ENCODE measurements at places on chromosomes 2 and 18. TPM values are rescaled to one million over a fixed set of nuclear protein-coding genes. Genes with fewer than 3 reads are reported as not detected.
A peak's percentile ranks its signal among the peaks of the same experiment; 100 is the strongest.

GRCh38 chr2:171154348-171154747 is 6.3 kb downstream of the TLK1 start:
- no peak for DNase-seq

- no peak for DNase-seq
Measured at GRCh38 chr2:23375448-23375847, 9.5 kb upstream of the KLHL29 start.

DNA sequence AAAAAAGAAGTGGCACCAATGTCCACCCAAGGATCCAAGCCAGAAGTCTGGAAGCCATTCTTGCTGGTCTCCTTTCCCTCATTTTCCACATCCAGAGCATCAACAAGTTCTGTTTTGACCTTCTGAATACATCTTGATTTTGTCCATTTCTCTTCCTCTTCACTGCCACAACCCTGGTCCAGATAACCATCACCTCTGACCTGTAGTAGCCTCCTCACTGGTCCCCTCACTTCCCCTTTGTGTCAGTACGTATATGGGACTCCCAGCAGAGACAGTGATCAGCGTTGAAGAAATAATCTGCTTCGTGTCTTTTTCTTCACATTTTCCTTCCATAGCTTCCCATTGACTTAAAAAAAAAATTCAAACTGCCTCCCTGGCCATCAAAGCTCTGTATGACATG is 109.3 kb upstream of the SP5 start:
- no peak for DNase-seq

- DNase-seq, result no peak
Measured at GRCh38 chr2:71207601-71208000, 19.3 kb downstream of the PAIP2B start.

DNA sequence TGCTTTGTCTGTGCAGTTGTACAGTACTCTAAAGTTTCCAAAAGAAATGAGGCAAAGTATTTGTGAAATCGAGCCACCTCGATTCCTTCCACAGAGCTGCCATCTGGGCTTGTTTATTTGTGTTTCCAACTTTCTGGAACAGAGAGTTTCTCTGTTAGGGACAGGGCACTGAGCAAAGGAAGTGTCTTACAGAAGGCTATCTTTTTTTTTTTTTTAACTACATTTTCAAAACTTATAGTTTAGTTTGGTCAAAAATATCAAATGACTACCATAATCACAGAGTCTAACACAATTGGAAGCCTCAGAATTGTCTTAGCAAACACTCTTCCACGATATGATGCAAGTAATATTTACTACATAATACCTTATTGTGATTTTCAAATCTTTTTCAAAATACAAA is 796 bp downstream of the RFTN2 start:
- no peak for DNase-seq

DNA sequence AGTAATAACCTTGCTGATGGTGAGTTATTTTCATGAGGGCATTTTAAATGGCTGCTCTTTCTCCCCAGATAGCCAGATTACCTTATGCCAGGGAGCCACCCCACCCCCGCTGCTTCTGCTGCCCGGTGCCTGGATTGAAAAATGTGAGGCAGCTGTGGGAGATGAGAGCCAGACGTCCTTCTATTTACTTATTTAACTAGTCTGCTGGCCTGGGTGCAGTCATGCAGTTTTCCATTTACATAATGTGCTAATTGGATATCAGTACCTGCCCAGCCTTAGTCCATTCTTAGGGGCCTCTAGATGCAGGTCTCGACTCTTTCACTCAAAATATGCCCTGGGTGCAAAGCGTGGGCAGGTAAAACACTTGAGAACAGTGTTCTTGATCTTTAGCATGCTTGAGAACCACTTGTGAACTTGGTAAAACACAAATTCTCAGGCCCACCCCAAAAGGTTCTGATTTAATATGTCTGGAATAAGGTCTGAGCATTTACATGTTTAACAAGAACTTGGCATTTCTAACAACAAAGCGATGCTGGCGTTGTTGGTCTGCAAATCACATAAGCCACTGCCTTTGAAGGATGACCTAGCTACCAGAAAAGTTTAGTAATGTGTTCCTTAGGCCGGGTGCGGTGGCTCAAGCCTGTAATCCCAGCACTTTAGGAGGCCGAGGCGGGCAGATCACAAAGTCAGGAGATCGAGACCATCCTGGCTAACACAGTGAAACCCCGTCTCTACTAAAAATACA is 154.3 kb downstream of the NRP2 start:
- DNase-seq, result no peak

DNA sequence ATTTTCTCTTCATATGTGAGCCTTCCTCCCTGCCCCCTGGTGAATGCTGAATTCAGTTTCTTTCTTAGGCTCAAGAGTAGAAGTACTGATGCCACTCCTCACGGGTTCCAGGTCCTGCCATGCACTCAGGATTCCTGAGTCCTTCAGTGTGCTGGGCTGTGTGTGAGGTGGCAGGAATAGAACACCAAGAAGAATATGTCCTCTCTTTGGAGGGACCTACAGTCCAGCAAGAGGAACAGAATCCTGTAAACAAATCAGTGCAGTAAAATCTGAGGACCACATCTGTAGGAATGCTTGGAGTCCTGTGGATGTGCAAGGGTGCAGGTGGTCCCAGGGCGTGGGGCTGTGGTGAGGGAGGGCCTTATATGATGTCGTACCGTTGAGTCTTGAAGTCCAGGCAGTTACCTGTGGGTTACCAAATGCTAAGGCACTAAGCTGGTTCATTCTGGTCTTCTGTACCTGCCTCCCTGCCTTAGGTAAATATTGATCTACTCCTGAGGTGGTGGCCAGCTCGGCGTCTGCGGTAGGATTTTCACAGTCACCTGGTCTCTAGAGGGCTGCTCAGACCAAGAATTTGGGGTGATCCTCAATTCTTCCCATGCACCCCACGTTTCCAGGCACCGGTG is 5.5 kb downstream of the ASAP2 start:
- peak; percentile 42 for DNase-seq

- DNase-seq, result no peak
Measured at GRCh38 chr18:72336786-72337185, 207.4 kb downstream of the CBLN2 start.

GRCh38 chr2:213157242-213157641 is 5.8 kb upstream of the IKZF2 start:
- no peak for DNase-seq

GRCh38 chr2:44277541-44277940 is 2.3 kb downstream of the SLC3A1 start:
- DNase-seq, result no peak

DNA sequence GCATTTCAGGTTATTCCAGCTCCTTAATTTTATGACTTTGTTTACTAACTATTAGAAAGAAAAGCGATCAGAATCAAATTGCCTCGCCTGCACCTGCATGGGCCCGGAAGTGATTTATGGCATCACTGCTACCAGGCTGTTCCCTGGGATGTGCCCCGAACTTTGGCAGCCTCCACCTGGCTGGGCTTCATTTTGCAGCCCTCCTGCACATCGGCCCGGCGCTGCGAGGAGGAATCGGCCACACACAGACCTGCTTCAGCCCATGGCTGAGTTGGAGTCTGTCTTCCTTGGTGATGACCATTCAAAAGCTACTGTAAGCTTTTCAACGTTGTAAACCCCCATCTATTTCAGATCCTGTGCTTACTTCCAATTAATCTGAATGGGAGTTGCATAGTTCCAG is 638.0 kb downstream of the RNF144A start:
- no peak for DNase-seq

DNA sequence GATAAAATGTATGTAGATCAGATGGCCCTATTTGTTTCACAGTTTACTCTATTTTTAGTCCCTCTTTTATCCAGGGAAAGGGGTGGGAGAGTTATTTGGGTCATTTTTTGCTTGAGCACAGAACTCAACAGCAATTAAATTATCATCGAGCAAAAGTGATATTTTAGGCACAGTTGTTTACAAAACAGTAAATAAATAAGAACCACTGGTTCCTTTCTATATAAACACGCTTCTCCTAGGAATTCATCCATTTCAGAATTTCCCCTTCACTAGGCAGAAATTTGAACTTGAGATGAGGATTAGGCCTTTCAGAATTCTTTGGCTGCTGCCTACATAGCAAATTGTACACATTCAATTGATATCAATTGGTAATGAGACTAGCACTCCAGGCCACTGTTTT is 812.4 kb downstream of the CNTNAP5 start:
- DNase-seq, result no peak

DNA sequence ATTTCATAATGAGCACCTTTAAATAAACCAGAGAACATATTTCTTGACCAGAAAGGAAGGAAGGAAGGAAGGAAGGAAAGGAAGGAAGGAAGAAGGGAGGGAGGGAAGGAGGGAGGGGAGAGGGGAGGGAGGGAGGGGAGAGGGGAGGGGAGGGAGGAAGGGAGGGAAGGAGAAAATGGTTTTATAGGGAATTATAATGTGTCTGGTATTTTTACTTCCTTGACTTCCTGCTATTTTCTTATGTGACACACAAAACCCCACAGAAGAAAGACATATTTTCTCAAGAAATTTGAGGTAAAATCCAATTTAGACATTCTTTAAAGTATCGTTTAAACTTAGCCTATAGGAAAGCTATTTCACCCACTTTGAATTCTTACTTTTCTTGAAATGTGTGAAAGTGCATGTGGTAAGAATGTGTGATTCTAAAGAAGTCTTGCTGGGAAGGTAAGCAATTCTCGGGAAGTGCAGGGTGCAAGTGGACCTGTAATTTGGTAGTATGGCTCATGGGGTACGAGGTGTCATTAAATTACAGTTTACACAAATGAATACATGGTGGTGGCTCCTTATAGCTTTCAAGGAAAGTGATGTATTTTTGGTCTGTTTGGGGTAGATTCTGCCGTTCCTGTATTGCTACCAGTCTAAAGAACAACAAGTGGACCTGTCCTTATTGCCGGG is 18.0 kb downstream of the RNF125 start:
- DNase-seq, result no peak

GRCh38 chr2:124920448-124920847 is 895.4 kb downstream of the CNTNAP5 start:
- no peak for DNase-seq

DNA sequence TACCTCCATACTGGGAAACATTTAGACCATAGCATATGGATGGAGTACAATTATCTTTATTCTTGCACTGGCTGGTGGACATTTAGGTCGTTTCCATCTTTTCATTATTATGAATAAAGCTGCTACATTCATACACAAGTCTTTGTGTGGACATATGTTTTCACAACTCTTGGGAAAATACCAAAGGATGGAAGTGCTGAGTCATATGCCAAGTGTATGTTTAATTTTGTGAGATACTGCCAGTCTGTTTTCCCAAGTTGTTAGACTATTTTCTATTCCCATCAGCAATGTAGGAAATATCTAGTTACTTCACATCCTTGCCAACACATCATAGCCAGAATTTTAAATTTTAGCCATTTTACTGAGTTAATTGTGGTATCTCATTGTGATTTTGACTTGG is 91.5 kb downstream of the GALNT13 start:
- DNase-seq, result no peak

DNA sequence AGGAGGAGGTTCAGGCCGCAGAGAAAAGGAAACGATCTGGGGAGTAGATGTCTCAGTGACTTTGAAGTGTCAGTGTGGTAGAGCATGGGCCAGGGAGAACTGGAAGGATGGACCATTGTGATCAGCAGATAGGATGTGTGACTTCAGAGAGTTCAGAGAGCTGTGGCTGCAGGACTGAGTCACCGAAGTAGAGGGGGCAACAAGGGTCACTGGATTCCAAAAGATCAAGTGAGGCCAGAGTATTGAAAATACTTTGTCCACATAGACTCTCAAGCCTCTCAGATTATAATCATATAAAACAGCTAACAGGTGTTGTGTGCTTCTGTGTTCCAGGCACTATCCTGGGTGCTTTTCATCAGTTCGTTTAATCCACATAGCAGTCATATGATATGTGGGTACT is 99.4 kb downstream of the CRIM1 start:
- DNase-seq, result no peak

DNA sequence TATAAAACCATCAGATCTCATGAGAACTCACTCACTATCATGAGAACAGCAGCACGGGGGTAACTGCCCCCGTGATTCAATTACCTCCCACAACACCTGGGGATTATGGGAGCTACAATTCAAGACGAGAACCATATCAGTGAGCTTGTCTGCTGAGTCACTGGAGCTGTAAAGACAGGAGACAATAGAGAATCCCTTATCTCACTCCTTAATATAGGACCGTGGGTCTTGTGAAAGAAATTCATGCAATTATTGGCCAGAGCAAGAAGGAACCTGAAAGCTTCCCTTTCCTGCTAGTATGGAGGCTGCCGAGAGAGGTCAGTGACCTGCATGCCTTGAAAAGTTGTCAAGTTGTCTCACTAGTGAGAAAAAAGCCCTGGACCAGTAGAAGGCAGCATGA is 9.5 kb upstream of the TNFAIP6 start:
- no peak for DNase-seq

DNA sequence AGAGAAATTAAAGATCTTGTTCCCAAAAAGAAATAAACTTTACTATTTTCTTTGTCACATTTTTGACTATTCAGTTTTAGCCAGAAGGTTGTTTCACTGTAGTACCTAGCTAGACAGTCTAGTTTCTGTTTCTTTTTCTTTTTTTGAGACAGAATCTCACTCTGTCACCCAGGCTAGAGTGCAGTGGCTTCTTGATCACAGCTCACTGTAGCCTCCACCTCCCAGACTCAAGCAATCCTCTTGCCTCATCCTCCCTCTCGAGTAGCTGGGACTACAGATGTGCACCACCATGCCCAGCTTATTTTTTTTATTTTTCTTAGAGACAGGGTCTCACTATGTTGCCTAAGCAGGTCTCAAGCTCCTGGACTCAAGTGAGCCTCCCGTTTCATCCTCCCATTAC is 2.2 kb downstream of the RBM45 start:
- no peak for DNase-seq

DNA sequence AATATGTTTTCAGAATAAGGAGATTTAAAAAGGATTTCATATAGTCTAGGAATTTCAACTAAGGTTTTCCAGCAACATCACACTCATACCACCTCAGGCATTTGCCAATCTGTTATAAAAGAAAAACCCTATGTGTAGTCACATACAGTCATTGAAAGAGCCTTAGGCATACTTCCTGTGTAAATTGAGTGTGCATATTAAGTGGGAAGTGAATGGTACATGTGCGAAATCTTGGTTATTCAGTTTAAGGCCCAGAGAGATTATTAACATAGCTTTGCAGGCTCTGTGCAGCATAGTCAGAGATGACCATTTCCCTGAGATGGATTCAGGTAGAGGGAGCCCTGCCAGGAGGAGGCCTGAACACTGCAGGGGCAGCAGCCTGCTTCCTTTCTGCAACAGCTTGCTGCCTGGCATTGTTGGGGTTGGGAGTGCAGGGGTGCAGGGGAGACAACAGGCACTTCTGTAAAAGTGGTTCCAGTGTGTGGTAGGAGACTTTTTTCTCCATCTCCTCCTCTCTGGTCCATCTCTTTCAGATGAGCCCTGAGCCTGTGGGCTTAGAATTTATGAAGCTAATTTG is 100.1 kb upstream of the OSR1 start:
- DNase-seq, result no peak

- DNase-seq, result no peak
Measured at GRCh38 chr18:75240433-75240832, 29.8 kb downstream of the TSHZ1 start.

MALL gene
- 31.6 TPM for total RNA-seq

C2orf78 gene
- total RNA-seq, result not detected

MEP1B gene
- total RNA-seq, result not detected

SLC20A1 gene
- 77.2 TPM for total RNA-seq

TFPI gene
- 54.7 TPM for total RNA-seq

RIOK3 gene
- total RNA-seq, result 73.4 TPM

POTEC gene
- not detected for total RNA-seq

LRRTM4 gene
- 0.42 TPM for total RNA-seq

TGFA gene
- total RNA-seq, result 17.8 TPM

VWA3B gene
- 1.7 TPM for total RNA-seq

UGT1A5 gene
- 21.3 TPM for total RNA-seq

HAAO gene
- 14.1 TPM for total RNA-seq

DIPK1C gene
- not detected for total RNA-seq

OTX1 gene
- 0.36 TPM for total RNA-seq

TSPYL6 gene
- total RNA-seq, result not detected

DOK1 gene
- total RNA-seq, result 11.8 TPM
